ENCODE measurements at places on chromosomes 12 and 14. TPM values are rescaled to one million over a fixed set of nuclear protein-coding genes. Genes with fewer than 3 reads are reported as not detected.

DNA sequence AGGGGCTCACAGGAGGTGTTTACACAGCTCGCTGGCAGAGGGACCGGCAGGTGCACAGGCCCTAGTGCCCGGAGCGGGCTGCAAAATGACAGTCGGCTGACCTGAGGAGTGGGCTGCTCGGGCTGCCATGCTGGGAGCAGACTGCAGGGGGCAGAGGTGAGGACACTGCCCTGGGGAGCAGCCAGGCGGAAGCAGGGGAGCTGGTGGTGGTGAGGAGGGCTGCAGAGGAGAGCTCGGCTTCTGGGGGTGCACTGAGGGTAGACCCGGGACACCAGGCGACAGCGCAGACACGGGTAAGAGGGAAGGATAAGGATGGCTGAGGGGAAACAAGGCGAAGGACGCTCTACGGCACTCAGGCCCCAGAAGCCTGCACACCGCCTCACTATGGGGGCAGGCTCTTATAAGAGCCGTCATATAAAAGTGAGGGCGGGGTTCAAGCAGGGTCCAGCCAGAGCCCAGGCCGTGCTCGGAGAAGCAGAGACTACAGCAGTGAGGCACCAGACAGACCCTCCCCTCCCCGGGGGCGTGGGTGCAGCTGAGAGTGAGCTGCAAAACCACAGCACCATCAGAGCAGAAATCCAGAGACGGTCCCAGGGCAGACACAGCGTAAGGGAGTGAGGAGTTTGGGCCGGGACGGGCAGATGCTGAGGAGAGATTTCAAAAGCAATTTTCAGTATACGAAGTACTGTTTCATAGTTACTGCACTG, 62.5 kb downstream of the CCDC88C start:
- no peak for DNase-seq

- no peak for DNase-seq
Measured at GRCh38 chr14:83251402-83251801, 1717.7 kb upstream of the SEL1L start.

- no peak for DNase-seq
Measured at GRCh38 chr14:63852271-63852816, 460 bp upstream of the SYNE2 start.

- DNase-seq = no peak
Measured at GRCh38 chr12:21800011-21800410, 25.5 kb upstream of the KCNJ8 start.

DNA sequence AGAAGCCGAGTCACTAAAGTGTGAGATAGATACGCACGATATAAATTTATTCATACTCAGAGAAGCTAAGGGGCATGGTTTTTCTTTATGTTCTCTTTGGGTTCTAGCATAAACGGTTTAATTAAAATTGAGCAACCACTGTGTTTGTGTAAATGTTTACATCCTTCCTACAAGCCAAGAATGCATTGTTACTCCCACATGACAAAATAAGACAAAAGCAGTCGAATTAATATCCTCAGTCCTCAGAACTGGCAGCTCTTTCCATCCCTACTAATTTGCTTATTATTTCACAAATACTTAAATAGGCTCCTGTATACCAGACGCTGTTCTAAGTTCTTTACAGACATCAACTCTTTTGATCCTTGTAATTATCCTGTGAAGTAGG, 32.0 kb downstream of the SSPN start:
- DNase-seq = no peak

DNA sequence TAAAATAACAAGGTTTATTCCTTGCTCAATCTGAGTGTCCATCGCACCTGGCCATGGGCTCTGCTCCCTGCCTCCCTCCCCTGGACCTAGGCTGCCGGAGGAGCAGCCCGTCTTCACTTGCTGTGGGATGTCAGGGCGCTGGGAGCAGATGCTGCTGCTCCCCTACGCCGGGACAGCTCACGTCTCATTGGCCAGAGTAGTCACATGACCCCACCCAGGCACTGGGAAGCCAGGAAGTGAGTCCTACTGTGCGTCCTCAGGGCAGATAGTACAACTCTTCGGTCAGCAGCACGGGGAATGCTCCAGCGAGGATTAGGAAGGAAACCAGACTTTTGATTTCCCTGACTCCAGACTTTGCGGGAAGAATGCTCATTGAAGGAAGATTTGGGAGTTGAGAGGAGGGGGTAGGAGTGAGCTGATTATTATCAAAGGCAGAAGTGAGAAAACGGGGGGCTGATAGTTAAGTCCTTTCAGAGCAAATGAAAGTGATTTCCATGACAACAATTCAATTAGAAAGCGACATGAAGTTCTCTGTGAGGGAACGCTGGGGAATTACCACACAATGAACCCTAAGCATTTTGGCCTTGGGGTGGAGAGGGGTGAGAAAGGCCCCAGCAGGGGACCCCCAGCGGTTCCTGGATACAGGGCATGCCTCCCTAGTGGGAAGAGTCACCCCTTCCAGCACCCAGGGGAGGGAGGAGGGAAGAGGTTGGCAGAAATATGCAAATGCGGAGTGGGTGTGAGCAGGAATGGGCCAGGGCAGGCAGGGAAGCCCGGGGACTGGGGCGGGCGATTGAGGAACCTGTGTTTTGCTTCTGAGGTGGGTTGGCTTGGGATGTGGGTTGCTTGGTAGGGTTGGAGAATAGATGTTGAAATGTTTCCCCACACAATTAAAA, 215.5 kb downstream of the AACS start:
- no peak for DNase-seq

GRCh38 chr14:89598548-89599186, 181.6 kb upstream of the FOXN3 start:
- no peak for DNase-seq

GRCh38 chr14:71591929-71592328, 340.3 kb upstream of the RGS6 start:
- DNase-seq = no peak

ZNF385A gene
- 1.1 TPM for total RNA-seq

FAM234B gene
- 52.7 TPM for total RNA-seq

P2RX2 gene
- total RNA-seq = not detected

HOXC4 gene
- total RNA-seq = not detected

ADAMTS20 gene
- 0.47 TPM for total RNA-seq
